ENCODE measurements at places on chromosomes 16 and 17.

DNA sequence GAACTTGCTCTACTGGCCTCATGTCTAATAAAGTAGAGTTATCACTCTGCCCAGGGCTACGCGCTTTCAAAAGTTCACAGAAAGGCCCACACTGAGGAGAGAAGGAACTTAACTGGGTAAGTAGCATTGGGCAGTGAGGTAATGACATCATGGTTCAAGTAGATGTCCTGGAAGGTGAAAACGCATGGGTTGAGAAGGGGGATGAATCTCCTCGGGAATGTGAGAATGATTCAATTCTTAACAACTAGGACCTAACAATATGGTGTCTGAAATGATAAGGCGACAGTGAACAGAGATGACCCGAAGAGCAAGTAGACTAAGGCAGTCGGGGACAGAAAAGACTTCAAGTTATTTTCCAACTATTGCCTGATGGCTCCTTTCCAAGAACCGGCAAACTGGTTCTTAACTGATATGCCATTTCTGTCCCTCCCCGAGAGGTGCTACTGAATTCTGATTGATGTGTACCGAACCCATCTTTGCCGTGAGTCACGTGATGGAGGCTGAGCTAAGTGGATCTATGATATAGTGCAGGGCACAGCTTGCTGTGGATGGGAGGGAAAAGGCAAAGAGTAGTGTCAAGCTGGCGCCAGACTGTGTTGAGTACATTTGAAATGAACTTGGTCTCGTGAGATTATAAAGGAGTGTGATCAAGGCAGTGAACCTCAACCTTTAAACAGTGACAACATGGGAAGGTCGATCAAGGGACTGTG lies 44.1 kb downstream of the MARCHF10 start:
- no peaks in the 10 kb centered on the region for H3K36me3 ChIP-seq
- H3K27ac ChIP-seq = no peak overlapping the region
- DNase-seq = no peak

- no peaks in the 10 kb centered on the region for H3K36me3 ChIP-seq
- H3K27me3 ChIP-seq = no peaks in the 10 kb centered on the region
- no peak overlapping the region for H3K4me3 ChIP-seq
Measured at GRCh38 chr17:29933379-29933778, 3.4 kb upstream of the SSH2 start.

DNA sequence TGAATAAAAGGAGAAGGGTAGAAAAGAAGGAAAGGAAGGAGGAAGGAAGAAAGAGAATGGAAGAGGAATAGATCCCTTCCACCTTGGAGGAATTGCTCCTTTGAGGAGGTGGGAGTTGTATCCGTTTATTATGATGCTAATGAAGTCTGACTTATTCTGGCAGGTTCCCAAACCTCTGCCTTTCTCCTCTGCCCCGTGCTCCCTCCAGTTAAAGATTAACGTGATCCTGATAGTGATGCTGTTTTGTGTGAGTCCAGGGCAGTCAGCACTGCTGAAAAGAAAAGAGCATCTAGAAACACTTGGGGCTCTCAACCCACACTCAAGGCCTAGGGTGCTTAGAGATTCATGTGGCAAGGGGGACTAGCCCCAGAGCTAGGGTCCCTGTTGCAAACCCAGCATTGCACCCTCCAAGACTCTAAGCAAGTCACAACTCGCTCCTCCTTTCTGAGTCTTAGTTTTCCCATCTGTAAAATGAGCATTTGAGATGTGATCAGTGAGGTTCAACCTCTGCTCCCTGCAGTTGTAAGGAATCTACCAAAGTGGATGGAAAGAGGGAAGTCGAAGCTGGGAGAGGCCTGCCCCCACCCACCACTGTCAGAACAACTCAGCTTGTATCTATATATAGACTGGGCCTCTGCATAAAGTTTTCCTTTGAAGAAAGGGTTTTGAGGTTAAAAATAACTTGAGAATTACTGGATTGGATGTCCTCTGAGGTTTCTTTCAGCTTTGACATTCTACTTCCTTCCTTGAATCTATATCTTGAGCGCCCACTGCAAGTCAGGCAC lies 46.9 kb upstream of the TMEM132E start:
- no peak for DNase-seq
- H3K27ac ChIP-seq = no peak overlapping the region
- peaks cover 44% of the 10 kb centered on the region for H3K27me3 ChIP-seq
- H3K4me3 ChIP-seq = no peak overlapping the region

DNA sequence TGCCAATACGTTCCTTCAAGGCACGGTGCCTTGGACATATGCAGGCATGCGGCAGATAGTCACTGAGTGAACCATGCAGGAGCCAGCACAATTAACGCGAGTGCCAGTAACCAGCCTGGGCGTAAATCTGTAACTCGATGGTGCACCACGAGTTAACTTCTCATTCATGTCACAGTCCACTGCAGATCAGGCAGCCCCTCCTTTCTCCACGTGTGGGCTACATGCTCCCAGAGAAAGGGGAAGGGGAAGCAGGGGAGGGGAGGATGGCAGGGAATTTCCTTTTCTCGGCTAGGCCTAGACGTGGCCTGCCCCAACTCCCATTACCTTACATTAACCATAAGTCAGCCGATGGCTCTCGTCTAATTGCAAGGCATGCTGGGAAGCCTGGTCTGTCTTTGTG lies 287.9 kb downstream of the CPPED1 start:
- no peak overlapping the region for H3K4me3 ChIP-seq
- DNase-seq = no peak
- H3K4me1 ChIP-seq = no peaks in the 10 kb centered on the region
- H3K27ac ChIP-seq = no peak overlapping the region

- no peaks in the 10 kb centered on the region for H3K36me3 ChIP-seq
- peak overlapping the region; percentile 58 for H3K4me3 ChIP-seq
- peaks cover 58% of the 10 kb centered on the region for H3K4me1 ChIP-seq
- peaks cover 5% of the 10 kb centered on the region for H3K27me3 ChIP-seq
Measured at GRCh38 chr17:49213847-49214246, 3.3 kb downstream of the ABI3 start.

GRCh38 chr16:3012828-3013420 lies at the start of gene CLDN9:
Gene CLDN9 (plus strand): TSS chr16:3012923. CDS start chr16:3013363, 440 bp downstream.
- no peak within 1 kb of the TSS for H3K4me3 ChIP-seq
- peaks cover 14% of the 10 kb centered on the region for H3K4me1 ChIP-seq
- no peaks in the 10 kb centered on the region for H3K36me3 ChIP-seq
- peak; percentile 83 for DNase-seq
- H3K27ac ChIP-seq = no peak within 1 kb of the TSS

DNA sequence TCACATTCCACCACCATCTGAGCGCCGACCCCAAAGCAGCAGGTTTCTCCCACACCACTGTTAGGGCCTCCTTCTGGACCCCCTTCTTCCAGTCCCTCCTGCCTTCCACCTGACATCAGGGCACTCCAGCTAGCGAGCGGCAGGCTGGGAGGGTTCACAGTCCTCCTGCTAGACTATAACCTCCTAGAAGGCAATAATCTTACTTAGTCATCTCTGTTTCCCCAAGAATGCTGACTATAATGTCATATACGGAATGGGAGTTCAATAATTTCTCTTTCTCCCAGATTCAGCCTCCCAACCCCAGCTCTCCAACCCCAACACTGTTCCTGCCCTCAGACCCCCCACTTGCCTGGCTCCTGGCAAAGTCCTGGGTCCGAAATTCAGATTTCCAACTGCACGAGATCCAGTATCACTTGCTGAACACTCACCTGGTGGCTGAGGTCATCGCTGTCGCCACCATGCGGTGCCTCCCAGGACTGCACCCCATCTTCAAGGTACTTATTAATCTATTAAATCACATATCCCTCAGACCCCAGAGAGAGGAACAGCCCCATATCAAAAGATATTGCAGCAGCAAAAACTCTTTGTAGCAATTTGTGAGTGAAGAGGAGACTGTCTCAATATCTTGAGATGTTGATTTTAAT lies 5.6 kb downstream of the ALOX12 start:
- H3K36me3 ChIP-seq = peaks cover 39% of the 10 kb centered on the region
- H3K27ac ChIP-seq = no peak overlapping the region
- no peaks in the 10 kb centered on the region for H3K4me1 ChIP-seq
- DNase-seq = no peak

GRCh38 chr16:85821390-85822135 lies 22.1 kb downstream of the COX4I1 start:
- no peaks in the 10 kb centered on the region for H3K4me1 ChIP-seq
- no peaks in the 10 kb centered on the region for H3K36me3 ChIP-seq
- peak; percentile 87 for DNase-seq
- peaks cover 10% of the 10 kb centered on the region for H3K27me3 ChIP-seq

DNA sequence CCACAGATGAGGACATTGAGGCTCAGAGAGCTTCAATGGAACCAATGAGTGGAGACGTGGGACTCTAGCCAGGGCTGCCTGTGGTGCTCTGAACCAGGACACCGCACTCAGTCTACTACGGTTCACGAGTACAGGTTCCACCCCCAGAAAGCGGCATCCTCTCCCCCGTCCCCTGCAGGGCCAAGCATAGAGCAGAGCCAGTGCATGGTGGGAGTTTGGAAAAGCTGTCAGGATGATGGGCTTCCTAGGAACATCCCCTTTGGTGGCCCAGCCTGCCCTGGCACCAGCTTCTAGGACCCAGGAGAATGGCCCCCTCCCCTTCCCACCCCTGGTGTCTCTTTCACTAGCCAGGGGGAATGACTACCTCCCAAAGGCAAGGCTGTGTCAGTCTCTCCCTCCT lies 8.4 kb downstream of the ZNF319 start:
- no peaks in the 10 kb centered on the region for H3K27me3 ChIP-seq
- H3K4me1 ChIP-seq = peaks cover 21% of the 10 kb centered on the region
- H3K36me3 ChIP-seq = peaks cover 14% of the 10 kb centered on the region
- DNase-seq = peak; percentile 59

Data from upper lobe of right lung (tissue), 1 donor.